ENCODE measurements at places on chromosomes 4 and X.

- no peak for DNase-seq
Measured at GRCh38 chrX:113790987-113791386, 792.9 kb upstream of the HTR2C start.

- no peak for DNase-seq
Measured at GRCh38 chr4:13705521-13706041, 78.1 kb upstream of the BOD1L1 start.

- no peak for DNase-seq
Measured at GRCh38 chr4:7434766-7435150, at the start of gene PSAPL1. TSS of gene PSAPL1 (minus strand) at chr4:7434930. CDS start at chr4:7434879, 51 bp downstream.

- DNase-seq = no peak
Measured at GRCh38 chr4:164700471-164700870, 53.5 kb upstream of the SMIM31 start.

DNA sequence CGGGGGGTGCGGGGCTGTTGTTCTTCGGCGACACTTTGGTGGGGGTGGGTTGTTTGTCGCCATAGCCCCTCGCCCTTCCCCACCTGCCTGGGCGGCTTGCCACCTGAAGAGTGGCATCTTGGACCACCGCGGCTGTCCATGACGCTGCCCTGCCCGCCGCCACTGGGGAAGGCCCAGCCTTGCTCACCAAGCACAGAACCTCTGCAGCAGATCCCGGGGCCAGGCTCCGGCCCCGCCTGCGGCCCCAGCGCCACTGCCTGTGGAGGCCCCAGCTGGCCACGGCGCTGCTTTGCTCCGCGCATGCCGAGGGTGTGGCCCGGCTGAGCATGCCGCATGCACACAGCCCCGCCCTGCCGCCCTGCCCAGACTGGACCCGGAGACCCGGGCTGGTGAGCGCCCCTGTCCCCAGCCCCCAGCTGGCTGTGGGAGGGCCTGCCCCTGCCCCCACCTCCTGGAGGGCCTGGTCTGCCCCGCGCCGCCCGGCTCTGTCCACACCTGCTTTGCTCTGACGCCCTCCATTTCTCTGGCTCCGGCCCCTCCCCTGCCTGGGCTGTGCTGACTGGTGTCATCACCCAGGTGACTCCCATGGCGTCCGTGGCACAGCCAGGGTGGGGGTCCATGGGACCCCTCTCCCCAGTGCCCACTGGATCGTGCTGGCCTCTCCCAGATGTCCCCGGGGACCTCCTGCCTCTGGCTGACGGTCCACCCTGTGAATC, 5.3 kb downstream of the NAT8L start:
- no peak for DNase-seq

- no peak for DNase-seq
Measured at GRCh38 chr4:7293703-7294102, 101.4 kb downstream of the SORCS2 start.

DNA sequence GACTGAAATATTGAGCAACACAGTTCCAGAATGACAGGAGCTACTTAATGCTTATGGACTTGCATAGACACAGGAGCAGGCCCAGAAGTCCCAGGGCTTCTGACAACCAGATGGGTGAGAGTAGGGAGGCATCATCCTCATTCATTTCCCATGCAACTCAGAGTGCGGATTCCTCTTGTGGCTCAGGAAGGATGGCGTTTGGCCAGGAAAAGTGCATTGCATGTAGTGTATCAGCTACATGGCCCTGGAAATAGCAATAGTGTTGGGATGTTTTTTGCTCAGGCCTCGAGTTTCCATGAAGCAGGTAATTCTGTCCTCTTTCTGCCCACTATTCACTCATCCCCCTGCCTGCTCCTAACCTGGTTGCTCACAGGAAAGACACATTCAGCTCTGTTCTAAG, 136.6 kb downstream of the PDGFRA start:
- DNase-seq = no peak

GRCh38 chrX:40098264-40099054, 701 bp upstream of the BCOR start:
- DNase-seq = peak; percentile 81
